ENCODE measurements at places on chromosomes 1 and 21. TPM values are rescaled to one million over a fixed set of nuclear protein-coding genes. Genes with fewer than 3 reads are reported as not detected.
A peak's percentile ranks its signal among the peaks of the same experiment; 100 is the strongest.

DNA sequence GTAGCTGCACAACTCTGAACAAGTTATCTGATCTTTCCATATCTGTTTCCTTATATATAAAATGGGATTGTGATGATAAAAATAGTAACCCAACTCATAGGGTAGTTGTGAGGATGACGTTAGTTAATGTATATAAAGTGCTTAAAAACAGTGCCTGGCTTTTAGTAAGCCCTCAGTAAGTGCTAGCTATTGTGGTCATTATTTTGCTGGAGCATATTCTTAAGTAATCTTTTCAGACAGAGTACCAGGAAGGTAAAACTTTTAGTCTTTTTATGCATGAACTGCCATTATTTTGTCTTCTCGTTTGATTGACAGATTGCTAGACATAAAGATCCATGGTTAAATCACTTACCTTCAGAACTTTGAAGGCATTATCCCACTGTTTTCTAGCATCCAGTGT, 62.5 kb upstream of the SIM2 start:
- no peak for DNase-seq

DNA sequence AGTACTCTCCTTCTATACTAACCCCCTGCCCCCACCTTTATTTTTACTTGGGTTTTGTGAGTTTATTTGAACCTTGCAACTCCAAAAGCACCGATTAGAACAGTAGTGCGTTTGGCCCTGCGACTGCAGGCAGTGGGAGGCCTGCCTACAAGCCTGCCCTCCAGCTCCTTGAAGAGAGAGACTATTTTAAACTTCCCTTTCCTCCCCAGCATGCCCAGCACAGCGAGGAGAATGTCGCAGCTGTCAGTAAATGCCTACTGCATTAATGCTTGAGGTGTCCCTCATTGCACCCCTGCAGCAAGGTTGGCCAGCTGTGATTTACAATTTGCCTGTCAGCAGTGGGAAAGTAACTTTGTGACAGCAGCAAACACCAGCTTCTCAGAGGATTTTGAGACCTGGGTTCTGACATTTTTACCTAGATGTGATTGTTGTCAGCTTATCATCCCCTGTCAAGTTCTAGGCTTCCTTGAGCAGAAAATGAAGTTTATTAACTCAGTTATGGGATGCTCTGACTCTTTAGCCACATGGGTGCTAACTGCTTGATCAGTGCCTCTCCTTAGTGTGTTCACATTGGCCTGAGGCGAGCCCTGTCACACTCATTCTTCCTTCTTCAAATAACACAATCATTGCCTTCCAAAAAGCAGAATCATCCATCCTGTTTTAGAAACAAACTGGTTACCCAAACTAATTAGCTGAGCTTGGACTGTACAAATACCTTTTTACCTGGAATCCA, 170.6 kb downstream of the PDE4B start:
- DNase-seq = no peak

ASCL5 gene
- not detected for total RNA-seq

- DNase-seq = peak; percentile 75
Measured at GRCh38 chr1:240720976-240721375, 109.0 kb upstream of the GREM2 start.

GRCh38 chr1:75996196-75996595, 64.0 kb upstream of the ASB17 start:
- peak; percentile 73 for DNase-seq

DNA sequence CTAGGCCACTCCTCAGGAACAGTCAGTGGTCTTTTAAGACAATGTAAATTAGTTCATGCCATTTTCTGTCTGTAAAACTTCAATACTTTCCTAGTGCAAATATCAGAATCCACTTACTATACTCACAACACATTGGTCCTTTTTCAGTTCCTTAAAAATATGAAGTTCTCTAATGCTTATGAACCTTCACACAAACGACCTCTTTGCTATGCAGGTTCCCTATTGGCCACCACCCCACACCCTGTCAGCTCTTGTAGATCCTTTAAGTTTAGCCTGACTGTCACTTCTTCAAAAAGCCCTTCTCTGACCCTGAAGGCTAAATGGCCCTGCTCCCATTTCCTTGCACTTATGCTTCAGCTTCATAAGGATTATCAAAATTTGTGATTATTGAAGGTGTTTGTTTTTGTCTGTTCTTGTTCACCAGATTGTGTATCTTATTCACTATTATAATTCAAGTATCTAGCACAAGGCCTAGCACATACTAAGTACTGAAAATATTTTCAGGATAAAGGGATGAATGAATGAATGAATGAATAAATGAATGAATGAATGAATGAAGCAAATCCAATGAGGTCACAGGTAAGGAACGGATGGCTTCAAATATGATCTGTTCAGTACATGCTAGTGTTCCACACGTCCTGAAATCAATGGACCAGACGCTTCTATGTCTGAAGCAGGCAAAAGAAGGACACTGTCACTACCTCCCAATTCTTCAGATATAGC, 373.9 kb downstream of the VAV3 start:
- DNase-seq = no peak

DNA sequence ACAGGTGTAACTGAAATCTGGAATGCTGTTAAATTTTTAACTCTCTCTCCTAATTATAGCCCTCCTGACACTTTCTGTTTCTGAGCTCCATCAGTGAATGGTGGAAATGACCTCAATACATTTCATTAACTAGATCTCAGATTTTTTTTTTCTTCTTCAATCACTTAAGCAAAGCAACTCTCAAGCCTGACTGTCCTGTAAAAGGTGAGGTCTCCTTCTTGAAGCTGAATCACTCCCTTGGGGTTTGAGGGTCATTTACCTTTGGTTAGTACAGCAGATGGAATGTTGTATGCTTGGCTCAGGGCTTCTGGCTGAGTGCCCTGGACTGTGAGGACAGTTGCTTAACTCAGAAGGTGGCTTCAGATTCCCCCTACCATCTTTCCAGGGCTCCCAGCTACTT, 518.7 kb downstream of the PTPRC start:
- no peak for DNase-seq

DNA sequence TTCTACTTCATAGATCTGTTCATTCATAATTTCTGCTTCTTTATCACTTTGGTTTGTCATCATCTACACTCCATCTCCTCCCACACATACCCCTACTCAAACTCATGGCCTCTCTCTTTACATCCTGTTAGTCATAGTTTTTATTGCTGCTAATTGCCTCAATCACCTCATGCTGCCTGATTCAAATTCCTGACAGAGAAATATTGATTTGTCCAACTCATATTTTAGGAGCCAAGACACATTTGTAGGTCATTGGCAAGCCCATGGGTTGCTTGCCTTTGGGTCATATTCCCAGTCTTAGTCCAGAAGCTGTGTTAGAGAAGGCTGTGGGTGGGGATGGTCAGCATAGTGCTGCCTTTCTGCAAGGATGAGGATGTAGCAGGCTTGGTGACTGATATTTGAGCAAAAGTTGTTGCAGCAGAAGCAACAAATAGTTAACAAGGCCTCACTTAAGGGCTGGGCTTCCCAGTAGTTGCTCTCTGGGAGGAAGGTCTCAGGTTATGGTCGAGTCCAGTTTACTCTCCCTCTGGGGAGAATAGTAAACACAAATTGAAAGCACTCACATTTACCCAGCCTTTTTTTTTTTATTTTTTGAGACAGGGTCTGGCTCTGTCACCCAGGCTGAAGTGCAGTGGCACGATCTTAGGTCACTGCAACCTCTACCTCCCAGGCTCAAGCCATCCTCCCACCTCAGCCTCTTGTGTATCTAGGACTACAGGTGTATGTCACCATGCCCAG, 22.4 kb upstream of the EPS15 start:
- DNase-seq = peak; percentile 40

DNA sequence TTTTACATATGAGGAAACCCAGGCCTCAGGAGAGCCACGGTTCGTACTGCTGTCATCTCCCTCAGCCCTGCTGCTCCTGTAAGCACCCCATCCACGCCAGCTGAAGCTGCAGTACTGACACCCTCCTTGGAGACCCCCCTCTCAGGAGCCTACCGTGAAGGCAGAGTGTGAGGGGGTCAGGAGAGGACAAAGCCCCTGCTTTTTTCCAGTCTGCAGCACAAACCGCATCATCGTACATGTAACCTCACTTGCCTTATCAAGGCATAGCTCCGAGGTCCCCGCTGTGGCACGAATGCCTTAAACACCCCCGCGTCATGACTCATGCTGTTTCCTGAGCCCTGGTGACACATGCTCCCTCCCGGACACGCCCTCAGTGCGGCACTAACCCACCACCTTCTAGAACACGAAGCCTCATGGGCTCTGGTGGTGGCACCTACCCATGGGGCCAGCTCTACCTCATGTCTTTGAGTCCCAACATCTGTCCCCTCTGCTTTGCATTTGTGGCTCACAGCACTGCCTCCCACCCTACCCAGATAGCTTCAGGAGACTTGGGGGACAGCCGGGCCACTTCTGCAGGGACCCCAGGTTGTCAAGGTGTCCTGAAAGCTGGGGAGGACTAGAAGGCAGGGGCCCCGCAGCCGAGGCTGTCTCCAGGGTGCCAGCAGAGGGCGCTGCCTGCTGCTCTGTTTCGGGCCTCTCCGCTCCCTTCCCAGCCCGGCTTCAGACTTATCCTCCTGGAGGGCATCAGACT, 4.9 kb downstream of the SH3BGRL3 start:
- peak; percentile 100 for DNase-seq

GRCh38 chr1:117267232-117267774, 56.6 kb upstream of the VTCN1 start:
- DNase-seq = no peak

DNA sequence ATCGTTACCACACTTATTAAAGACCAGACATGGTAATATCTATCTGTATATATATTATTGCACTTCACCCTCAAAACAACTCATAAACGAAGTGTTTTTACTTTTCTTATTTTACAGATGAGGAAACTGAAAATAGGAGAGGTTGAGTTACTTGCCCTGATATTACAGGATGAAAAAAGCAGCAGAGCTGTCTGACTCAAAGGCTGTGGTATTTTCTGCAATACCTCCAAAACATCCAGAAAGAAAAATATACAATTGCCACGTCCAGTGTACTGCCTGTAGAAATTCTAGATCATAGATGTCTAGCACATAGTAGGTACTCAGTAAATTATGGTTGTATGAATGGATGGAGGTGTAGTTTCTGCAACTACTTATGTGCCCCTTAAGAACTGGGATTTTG, 5.2 kb upstream of the TARBP1 start:
- peak; percentile 36 for DNase-seq

CYP4B1 gene
- not detected for total RNA-seq

WNT9A gene
- total RNA-seq = 2.1 TPM

GRCh38 chr1:24126018-24126671, 14.2 kb upstream of the MYOM3 start:
- DNase-seq = peak; percentile 62

AIRE gene
- not detected for total RNA-seq

- no peak for DNase-seq
Measured at GRCh38 chr1:21379571-21379970, 60.4 kb upstream of the NBPF3 start.

CDA gene
- 5.9 TPM for total RNA-seq

SERPINC1 gene
- total RNA-seq = not detected

DNA sequence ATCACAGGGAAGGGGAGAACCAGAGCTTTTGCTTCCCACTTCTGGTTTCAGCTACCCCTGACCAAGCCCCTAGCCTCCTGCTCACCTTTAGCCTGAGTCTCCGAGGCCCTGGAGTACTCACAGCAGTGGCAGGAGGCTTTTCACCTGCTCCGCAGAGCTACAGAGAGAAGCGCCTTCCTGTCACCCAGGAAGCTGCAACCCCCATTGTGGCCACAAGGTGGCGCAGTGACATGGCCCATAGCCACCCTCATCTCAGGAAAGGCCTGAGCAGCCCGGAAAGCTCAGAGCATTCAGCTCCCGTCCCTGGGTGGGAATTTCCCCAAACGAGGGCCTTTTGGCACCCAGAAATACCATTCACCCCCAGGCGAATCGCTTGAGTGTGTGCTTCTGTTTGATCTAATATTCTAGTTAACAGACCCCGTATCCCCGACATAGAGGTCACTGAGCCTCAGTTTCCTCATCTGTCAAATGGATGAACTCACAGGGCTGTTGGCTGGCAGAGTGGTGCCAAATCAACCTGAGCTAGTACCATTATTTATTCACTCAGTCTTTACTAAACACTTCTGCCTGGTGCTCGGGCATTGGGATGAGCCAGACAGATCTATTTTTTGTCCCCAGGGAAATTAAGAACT, 25.3 kb downstream of the A3GALT2 start:
- DNase-seq = peak; percentile 85

- DNase-seq = no peak
Measured at GRCh38 chr1:245246433-245246832, 91.6 kb downstream of the KIF26B start.

TNNI3K gene
- total RNA-seq = not detected

UBXN10 gene
- not detected for total RNA-seq

DNA sequence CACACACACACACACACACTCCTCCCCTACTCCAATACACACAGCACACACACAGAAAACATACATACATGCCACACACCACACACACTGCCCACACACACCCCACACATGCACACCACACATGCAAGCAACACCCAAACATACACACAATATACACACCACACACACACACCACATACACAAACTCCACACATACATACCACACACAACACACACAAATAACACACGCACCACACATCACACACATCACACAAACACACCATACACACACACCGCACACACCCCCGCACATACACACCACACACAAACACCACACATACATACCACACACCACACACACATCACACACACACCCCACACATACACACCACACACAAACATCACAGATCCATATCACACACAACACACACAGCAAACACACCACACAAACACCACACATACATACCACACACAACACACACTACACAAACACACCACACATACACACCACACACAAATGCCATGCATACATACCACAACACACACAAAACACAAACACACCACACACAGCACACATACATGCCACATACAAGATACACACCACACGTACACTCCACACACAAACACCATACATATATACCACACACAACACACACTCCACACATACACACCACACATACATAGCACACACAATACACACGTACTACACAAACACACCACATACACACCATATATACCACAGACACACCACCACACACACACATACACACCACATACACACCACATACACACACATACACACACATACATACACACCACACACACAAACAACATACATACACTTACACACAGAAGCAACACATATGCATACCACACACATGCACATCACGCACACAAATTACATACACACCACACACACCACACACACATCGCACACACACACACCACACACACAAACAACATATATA, 932 bp upstream of the RAB7B start:
- no peak for DNase-seq

- DNase-seq = peak; percentile 91
Measured at GRCh38 chr1:40877698-40878097, 15.5 kb upstream of the CITED4 start.

GRCh38 chr21:35940074-35940927, 120.0 kb downstream of the SETD4 start:
- peak; percentile 88 for DNase-seq

- DNase-seq = peak; percentile 98
Measured at GRCh38 chr1:28437924-28438699, 67.7 kb upstream of the RCC1 start.

GRCh38 chr1:92352856-92353255, 54.0 kb downstream of the RPAP2 start:
- DNase-seq = no peak

NHLH1 gene
- total RNA-seq = not detected
